ENCODE measurements at places on chromosomes 5 and 9. TPM values are rescaled to one million over a fixed set of nuclear protein-coding genes. Genes with fewer than 3 reads are reported as not detected.

The GPR151 gene
- total RNA-seq: not detected

The TRMT10B gene
- 13.9 TPM for total RNA-seq

The ALDH1A1 gene
- total RNA-seq: not detected

The MUSK gene
- not detected for total RNA-seq

The JAKMIP2 gene
- total RNA-seq: 5.3 TPM
